Activated naive CD4-positive, alpha-beta T cell (primary cell): ENCODE measurements at places on chromosomes 3 and 15.

GRCh38 chr3:197367081-197367780, 68.8 kb upstream of the DLG1 start:
- no peak for DNase-seq

DNA sequence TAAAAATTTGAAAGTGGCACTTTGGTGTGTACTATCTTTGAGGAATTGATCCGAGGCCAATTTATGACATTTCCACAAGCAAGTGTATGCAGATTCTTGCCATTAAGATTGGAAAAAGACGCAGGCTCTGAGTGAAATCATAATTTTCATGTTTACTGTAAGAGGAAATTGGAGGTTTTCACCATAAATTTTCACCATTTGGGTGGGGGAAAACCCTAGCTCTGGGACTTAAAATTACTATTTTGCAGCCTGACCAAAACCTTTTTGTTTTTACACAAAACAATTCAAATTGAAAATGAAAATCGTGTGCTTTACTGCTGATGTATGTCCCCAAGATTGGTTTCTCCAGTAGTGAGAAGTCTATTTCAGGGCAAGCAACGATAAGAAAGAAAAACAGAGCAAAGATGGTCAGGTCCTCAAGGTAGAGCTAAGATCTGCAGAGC, 282.6 kb downstream of the FOXP1 start:
- DNase-seq, result no peak

DNA sequence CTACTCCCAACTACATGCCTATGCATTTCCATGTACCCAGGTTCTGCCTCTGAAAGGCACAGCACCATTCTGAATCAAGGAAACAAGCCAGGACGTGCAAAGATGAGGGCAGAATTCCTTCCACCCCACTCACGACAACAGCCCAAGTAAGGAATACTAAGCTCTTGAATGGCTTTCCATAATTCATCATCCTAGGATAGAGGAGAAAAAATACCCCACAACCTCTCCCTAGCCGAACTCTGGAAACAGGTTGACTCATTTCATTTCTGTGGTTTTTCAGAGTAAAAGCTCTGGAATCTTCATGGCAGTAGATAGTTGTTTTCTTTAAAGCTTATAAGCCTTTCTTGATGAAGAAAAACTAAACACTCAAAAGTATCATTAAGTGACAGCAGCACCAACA, 77.8 kb downstream of the PDZRN3 start:
- no peak for DNase-seq

DNA sequence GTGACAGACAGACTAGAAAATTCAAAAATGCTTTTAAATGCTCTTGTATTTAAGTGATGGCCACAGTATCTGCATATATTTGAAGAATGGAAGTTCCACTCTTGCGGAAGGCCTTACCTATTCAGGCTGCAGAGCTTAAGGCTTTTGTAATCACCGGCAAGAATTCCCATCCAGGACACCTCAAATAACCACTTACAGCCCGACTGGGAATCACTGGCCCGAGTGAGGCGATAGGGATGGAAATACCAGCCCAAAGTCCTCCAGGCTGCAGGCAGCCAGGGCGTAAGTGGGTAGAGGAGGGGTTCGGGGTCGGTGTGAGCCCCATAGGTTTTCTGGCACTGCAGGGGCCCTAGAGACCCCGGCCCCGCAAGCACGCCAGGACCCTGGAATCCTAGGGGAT, 9.5 kb downstream of the CMTM7 start:
- DNase-seq, result no peak

- DNase-seq, result no peak
Measured at GRCh38 chr15:84572231-84572630, 28.6 kb upstream of the ZSCAN2 start.

DNA sequence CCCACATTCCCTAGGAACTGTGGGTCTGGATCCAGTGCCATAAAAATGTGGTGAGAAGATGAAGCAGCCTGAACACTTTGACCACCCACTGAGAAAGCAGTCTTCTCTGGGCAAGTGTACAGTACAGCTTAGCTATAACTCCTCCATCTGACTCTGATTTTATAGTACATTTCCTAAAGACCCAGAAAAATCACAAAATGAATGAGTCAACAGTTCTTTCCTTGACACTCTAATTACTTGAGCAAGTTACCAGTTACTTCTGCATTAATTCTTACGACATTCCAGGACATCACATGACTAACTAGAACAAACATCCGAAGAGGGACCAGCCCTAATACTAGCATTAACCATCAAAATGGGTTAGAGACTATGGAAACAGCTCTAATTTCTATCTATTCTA, 148.1 kb upstream of the PEX5L start:
- DNase-seq, result no peak

DNA sequence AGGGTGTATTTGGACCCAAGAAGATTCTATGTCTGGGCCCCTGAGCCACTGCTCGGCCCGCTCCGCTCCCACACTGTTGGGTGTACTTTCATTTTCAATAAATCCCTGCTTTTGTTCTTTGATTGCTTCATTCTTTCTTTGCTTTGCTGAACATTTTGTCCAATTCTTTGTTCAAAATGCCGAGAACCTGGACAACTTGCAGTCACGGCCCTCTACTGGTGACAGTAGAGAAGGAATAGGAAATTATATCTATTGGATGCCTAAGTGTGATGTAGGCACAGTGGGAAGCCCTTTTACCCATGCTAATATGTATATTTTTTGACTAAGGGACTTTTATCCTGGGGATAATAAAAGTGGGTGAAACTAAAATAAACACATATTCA, 340.8 kb downstream of the LRRC3B start:
- no peak for DNase-seq

DNA sequence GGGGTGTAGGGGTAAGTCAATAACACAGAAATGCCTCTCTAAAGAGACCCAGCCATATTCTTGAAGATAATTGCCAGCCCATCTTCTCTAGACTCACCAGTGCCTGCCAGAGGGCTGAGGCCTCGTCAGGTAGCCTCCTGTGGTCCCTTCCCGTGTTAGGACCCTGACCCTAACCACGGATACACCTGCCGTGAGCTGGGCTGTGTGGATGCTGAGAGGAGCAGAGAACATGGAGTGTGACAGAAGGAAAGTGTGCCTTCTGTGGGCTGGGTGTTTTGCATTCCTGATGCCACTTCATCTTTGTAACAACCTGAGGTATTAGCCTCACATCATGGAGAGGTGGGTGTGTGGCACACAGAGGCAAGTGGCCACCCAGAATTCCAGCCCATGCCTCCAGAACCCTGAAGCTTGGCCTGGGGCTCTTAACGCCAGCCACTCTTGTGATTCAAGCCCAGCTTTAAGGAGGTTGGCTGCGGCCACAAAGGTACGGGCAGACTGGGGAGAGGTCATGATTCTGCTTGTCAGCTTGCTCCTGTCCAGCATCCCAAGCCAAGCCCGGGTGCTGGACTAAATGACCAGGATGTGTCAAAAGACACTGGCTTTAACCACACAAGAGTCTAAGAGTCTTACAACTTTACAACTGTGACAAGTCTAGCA, 21.1 kb upstream of the ABTB1 start:
- no peak for DNase-seq

GRCh38 chr3:14285548-14285925, 106.9 kb downstream of the LSM3 start:
- no peak for DNase-seq

GRCh38 chr3:62818347-62818746, 56.9 kb downstream of the CADPS start:
- no peak for DNase-seq
